ENCODE measurements at places on chromosomes 2 and 18.

DNA sequence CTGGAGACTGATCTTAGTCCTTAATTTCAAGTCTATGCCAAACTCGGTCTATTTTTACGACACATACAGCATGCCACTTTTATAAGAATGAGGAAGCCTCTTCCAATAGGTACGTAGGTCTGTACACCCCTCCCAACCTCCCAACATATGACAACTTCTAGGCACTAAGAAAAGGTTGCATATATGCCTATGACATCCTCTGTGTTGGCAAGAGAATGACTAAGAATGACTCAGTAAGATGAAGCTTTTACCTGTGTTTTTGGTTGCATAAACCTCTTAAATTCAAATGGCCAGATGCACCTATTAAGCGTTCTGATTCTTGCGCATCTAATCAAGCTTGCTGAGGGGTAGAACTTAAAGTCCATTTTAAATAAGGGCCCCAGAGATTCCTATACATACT is 586.4 kb upstream of the ZEB2 start:
- DNase-seq, result no peak

- DNase-seq, result no peak
Measured at GRCh38 chr18:24995755-24996154, 356.2 kb downstream of the ZNF521 start.

GRCh38 chr18:70172225-70172624 is 33.3 kb downstream of the RTTN start:
- DNase-seq, result no peak

DNA sequence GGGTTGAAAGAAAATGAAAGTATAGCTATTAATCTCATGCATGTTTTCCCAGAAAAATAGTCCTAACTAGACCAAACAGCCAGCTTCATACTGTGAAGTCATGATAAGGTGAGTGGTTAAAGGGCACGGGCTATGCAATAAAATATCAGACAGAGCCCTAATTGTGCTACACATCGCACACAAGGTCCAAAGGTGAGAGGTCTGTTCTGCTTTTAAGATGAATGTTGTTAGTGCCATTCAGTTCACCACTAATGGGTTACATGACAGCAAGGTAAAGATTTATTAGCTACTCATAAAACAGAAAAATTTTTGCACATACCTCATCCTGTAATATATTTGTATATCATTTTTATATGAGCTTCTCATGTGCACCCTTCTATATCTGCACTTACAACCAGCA is 105.0 kb upstream of the STK17B start:
- no peak for DNase-seq

DNA sequence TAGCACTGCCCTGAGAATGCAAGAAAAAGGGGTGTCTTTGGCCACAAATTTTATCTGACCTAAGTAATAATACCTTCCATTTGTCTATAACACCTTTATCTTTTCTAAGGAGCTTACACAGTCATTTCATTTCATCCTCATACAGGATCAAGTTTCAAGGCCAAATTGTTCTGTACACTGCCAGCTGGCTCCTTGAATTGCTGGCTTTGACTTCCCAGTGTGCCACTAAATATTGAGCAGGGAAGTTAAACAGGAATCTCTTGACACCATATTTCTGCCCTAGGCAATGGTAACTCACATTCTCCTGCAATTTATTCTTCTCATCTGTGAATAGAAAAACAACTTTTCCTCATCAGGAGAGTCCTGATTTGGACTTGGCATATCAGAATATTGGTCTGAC is 195.1 kb upstream of the LRP1B start:
- DNase-seq, result no peak

- no peak for DNase-seq
Measured at GRCh38 chr2:88735133-88735532, 43.7 kb downstream of the RPIA start.

DNA sequence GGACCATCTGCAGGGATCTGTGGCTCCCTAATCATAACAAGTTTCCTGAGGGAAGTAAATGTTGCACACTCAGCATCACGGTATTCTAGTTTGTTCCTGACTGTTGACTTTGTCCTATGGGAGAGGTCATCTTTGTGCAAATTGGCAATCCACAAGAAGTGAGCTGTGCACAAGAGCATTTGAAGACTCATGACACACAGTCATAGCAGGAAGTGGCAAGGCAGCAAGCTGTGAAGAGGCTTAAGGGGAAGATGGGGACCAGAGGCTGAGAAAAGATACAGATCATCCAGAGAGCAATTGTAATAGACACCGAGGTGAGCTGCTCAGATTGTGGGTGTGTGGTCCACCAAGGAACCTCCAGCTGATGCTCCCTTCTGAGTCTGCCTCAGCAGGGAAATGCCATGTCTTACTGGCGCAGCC is 2.7 kb downstream of the TNP1 start:
- DNase-seq, result no peak

DNA sequence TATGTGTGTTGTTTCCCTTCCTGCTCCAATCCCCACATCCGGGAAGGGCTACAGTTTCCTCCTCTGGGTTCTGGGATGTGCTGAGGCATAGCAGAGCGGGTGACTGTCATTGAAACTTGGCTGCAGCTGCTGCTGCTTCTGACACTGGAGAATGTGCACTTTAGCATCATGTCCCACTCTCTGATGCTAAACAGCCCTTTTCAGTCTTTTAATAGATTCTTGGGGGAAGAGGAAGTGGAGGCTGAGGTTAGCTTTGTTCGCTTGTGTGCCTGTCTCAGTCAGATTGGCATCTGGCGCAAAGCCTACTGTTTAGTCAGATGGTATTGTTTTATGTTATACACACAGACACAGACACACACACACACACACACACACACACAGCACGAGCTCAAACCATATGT is 136.5 kb upstream of the RND3 start:
- peak; percentile 45 for DNase-seq

DNA sequence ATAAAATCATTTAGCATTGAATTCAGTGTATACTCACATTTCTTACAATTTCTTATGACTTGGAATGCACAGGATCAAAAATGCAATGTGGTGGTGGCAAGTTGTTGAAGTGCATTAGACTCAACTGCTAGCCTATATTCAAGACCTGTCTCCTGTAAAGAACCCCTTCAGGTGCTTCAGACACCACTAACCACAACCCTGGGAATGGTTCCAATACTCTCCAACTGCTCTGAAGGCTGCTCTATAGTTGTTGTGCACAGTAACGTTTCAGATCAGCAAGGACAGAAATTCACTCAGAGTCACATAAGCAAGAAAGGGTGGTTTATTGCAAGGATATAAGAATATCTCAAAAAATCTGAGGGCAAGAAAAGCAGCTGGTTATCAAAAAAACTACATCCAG is 6.5 kb downstream of the GKN1 start:
- no peak for DNase-seq

DNA sequence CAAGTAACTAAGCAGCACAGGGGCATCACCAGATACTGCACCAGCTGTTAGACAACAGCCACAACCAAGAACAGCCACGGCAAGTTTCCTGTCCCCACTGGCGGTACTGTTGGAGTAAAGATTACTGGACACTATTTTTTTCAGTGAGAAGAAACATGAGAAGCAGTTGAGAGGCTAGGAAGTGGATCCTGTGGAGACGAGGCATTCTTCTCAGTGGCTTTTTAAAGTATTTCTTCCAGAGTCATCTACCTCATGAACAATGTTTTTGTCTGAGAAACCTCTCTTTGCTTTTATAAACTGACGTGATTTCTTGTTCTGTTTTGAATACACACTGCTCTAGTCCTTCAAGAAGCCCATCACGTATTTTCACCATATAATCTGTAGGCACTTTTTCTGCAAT is 18.8 kb downstream of the TM4SF20 start:
- DNase-seq, result no peak

GRCh38 chr2:136175868-136176267 is 57.9 kb upstream of the CXCR4 start:
- no peak for DNase-seq

DNA sequence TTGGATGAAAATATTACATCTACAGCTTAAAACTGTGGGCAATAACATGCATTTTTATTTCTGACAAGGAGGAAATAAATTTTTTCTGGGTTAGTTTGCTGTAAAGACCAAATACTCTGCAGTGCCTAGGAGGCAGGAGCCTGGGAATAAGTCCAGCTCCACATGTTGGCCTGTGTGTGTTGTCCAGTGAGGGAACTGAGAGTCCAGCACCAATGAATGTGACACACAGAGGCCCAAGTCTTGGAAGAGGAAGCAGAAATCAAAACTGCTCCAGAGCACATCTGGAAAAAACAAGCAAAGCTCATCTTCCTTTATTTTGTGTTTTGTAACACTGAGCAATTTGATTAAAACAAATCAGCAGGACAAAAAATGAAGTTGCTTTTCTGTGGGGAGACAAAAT is 63.1 kb upstream of the KLHL14 start:
- no peak for DNase-seq

GRCh38 chr2:7849027-7849426 is 832.8 kb upstream of the ID2 start:
- DNase-seq, result no peak

DNA sequence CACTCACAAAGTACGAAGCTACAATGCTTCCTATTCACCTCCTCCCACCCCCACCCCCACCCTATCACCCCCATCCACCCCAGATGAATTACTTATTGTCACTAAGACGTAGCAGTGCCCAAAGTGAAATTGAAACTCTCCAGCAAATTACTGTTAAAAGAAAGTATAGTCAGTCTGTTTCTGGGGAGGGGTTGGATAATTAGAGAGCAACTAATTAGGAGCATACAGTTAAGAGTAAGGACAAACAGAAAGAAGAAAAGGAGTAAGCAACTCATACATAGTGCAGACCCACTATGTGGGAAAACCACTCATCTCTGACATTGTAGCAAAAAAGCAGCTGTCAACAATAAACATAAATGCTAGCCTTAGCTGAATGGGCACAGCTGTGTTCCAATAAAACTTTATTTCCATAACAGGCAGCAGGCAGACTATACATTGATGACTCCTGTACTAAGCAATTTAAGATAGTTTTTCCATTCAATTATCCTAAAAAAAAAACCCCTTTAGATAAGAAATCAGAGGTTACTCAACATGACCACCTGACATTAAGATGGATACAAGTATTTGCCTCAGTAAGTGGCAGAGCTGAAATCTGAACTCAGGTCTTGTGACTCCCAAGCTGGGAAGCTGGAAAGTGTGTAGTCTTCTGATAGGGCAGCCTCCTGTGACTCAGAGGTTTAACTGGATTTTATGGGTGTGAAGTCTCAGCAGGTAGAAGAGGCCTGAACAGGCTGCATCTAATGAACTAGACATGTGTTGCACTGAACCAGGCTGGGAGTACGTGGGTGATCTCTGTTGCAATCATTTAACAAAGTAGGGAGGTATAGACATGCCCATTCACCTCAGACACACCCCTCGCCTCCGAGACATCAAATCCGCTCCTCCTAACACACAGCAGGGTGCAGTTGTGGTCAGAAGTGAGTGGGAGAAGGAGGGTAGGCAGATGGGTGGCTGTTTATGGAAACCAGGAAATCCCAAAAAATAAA is 171.8 kb upstream of the KLF7 start:
- peak; percentile 77 for DNase-seq

DNA sequence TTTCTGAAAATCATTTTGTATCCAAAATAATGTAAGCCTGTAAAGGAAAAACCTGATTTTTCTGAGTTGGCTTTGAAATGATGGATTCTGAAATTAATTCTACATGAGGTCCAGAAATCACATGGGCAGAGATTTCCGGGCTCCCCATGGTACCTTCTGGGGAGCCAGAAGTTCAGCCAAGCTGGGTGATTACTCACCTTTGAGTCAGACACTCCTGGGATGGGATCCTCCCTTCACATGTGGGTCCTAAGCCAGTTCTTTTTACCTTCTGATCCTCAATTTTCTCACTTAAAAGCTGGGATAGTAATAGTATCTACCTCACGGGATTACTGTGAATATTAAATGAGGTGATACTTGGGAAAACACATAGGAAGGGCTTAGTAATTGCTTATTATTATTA is 179.8 kb upstream of the EPAS1 start:
- DNase-seq, result no peak

DNA sequence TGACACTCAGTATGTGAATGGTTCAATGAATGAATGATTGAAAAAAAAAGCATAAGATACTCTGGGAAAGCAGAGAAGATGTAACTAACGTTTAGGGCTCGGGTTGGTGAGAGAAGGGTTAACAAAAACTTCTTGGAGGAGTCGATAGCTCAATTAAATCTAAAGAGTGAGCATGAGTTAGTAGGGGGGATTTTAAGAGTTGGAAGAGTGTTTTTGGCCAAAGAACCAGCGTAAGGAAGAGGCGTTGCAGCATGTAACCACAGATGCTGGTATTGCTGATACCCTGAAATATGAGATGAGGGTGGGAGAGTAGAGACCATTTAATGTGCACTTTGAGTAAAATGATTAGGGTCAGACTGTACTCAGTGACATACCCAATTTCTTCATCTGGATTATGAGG is 14.5 kb downstream of the ARHGAP28 start:
- DNase-seq, result no peak

DNA sequence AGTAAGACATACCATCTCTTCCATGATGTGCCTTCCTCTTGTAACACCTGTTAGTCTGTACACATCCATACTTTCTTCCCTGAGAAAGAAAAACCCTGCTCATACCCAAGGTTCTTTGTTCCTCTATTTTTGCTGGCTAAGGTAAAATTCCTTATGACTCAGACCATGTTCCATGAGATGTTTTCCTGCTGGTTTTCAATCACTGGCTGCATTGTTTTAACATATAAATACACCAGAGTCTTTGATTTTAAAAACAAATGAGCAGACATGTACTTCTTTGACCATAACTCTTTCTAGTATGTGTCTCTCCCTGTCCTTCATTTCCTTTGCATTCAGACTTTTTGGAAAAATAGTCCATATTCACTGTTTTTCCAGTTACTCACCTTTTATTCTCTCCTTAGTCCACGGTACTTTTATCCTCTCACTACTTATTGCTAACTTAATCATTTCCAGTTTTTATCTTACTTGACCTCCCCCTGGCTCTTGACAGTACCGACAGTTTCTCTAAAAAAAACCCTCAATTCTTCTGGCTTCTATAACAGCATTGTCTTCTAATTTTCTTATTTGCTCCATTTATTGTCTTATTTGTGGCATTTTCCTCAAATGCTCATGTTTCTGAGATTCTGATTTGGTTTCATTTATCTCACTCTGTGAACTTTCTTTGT is 4.3 kb downstream of the VAPA start:
- DNase-seq, result no peak

GRCh38 chr2:43464590-43464989 is 131.2 kb downstream of the THADA start:
- no peak for DNase-seq

- DNase-seq, result peak; percentile 69
Measured at GRCh38 chr2:88590998-88591613, 36.2 kb downstream of the EIF2AK3 start.

- DNase-seq, result no peak
Measured at GRCh38 chr2:98528349-98528748, 80.0 kb downstream of the COA5 start.

- DNase-seq, result no peak
Measured at GRCh38 chr2:147177071-147177857, 667.6 kb upstream of the ACVR2A start.
